Type B pancreatic cell (in vitro differentiated cells): ENCODE measurements at places on chromosomes 5 and 9.

DNA sequence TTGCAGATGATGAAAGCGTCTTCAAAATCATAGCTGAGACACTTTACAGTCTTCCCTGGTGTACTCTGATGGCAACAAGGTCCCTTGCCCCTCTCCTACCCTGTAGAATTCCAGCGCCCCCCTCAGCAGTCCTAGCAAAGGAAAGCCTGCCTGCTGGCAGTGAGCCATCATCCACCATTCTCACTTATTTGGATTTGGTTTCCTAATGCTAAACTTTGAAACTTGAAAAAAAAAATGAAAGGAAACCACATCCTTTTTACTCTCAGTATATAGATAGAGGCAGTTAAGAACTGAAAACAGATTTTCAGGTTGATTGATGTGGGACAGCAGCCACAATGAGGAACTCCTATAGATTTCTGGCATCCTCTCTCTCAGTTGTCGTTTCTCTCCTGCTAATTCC lies at the start of gene GZMA:
Gene GZMA, plus strand, starts transcription at position 299 of the 400 bp plus-strand sequence. Its CDS starts 37 bp downstream, at position 336.
- no peak within 1 kb of the TSS for H3K27ac ChIP-seq
- no peaks in the 10 kb centered on the region for H3K36me3 ChIP-seq
- peaks cover 3% of the 10 kb centered on the region for H3K27me3 ChIP-seq
- no peak for DNase-seq
- no peaks in the 10 kb centered on the region for H3K4me1 ChIP-seq

DNA sequence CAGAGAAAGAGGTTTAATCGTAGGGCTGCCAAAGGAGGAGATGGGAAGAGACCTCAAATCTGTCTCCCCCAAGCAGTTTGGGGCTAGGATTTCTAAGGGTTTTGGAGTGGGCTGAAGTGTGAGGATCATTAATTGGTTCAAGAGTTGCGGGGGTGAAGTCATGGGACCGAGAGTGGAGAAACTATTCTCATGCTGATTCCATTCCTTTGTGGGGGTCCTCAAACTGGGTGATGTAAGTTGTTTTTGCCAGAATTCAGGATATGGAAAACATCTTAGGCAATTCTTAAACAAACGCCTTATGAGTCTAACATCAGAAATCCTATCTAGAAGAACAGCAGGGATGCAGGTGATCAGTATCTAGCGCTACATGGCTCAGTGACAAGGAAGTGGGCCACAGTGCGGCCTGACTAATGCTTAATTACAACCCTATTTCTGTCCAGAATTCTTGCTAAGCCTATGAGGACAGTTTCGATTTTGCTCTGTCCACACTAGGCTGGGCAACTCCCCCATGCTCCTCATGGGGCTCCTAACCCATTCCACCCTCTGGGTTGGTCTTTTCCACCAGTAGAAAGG lies 27.7 kb upstream of the TRIO start:
- no peaks in the 10 kb centered on the region for H3K36me3 ChIP-seq
- H3K4me1 ChIP-seq = peaks cover 23% of the 10 kb centered on the region
- H3K27me3 ChIP-seq = peaks cover 7% of the 10 kb centered on the region

- peaks cover 19% of the 10 kb centered on the region for H3K27me3 ChIP-seq
- no peaks in the 10 kb centered on the region for H3K36me3 ChIP-seq
- DNase-seq = no peak
- H3K27ac ChIP-seq = no peak overlapping the region
- no peaks in the 10 kb centered on the region for H3K4me1 ChIP-seq
Measured at GRCh38 chr5:155700333-155700732, 626.6 kb upstream of the SGCD start.

- H3K36me3 ChIP-seq = peaks cover 3% of the 10 kb centered on the region
- DNase-seq = no peak
- peaks cover 6% of the 10 kb centered on the region for H3K4me1 ChIP-seq
- no peak overlapping the region for H3K27ac ChIP-seq
Measured at GRCh38 chr9:128192601-128193371, 1.4 kb upstream of the CIZ1 start.
